ENCODE measurements at places on chromosomes 1 and 21. TPM values are rescaled to one million over a fixed set of nuclear protein-coding genes. Genes with fewer than 3 reads are reported as not detected.

EVA1B gene
- total RNA-seq = 539 TPM

SELP gene
- total RNA-seq = not detected

CTSK gene
- 74.1 TPM for total RNA-seq

PPIAL4G gene
- not detected for total RNA-seq

IGSF9 gene
- total RNA-seq = not detected

SCYL3 gene
- 5.8 TPM for total RNA-seq

All from myometrial cell (primary cell).